ENCODE measurements at places on chromosomes 4 and X.

DNA sequence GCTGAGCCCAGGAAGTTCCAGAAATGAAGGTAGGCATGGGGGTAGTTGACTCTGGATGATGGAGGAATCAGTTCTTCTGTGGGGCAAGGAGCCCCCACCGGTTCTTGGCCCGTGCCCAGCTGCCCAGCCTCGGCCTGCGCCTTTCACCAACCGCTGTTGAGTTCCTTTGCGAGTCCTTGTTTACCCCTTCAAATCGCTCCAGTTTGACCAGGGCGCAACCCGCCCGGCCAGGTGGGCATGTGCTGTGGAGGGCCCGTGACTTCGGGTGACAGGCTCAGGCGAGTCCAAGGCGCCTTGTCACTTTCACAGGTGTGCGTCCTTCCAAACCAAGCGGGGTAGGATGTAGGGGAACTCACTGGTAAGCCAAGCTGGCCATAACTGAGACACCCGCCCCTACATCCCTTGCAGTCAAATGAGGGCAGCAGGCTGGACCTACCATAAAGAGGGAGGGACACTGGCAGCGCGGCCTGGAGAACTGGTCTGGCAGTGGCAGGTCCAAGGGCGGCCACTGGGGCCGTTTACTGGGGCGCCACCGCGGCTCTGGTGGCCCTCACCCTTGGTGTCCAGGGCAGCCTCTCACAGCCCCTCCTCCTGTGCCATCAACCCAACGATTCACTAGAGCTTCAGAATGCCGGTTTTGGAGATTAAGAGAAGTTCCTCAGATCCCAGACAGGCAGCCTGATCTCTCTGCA is 160.3 kb upstream of the ZIC3 start:
- DNase-seq, result no peak

DNA sequence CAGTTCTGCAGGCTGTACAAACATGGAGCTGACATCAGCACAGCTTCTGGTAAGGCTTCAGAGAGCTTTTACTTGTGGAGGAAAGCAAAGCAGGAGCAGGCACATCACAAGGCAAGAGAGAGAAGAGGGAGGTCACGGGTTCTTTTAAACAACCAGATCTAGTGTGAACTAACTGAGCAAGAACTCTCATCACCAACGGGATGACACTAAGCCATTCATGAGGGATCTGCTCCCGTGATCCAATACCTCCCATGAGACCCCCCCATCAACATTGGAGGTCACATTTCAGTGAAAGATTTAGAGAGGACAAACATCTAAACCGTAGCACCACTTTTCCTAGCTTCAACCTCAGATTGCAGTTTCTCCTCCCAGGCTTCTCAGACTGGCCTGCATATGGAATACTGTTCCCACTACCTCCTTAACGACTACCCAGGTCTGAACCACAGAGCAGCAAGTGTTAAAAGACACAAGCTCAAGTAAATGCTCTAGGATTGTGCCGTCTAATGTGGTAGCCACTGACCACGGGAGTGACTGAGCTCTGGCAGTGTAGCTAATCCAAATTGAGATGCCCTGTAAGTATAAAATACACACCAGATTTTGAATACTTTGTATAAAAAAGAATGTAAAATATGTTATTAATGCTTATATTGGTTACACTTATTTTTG is 192.7 kb downstream of the PTTG2 start:
- no peak for DNase-seq

- DNase-seq, result no peak
These were observed 302.2 kb upstream of the CPEB2 start for GRCh38 chr4:14700083-14700482.

DNA sequence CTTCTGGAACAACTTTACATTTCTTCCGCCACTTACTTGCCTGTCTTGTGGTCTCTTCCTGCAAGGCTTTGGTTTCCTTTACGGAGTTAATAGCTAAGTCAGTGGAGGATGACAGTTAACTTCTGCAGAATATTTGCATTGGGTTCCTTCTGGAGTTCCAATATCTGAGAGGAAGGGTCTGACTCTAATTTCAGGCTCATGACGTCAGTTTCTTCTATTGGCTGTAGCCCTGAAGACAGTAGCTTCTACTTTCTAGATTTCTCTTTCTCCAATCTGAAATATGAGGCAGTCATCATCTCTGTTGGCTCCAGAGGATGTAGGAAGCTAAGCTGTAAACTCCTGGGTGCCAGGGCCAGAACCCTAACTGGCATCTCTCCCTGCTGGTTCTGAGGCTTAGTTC is 76.7 kb downstream of the FRMPD3 start:
- DNase-seq, result no peak

DNA sequence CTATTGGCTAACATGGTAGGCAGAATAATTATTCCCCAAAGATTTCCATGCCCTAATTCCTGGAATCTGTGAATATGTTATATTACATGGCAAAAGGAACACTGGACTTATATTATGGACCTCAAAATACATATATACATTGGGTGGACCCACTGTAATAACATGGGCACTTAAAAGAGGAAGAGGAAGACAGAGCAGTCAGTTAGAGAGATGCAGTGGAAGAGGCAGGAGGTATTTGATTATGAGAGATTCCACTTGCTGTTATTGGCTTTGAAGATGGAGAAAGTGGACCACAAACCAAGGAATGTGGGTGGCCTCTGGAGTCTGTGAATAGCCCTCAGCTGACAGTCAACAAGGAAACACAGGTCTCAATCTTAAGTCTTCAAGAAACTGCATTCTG is 14.0 kb upstream of the ART3 start:
- DNase-seq, result no peak

- DNase-seq, result no peak
These were observed 57.6 kb downstream of the UGT2B11 start for GRCh38 chr4:69156913-69157312.

- DNase-seq, result no peak
These were observed 64.5 kb downstream of the GPRIN3 start for GRCh38 chr4:89242864-89243732.

Data from ovary (tissue), 10 donors.